ENCODE measurements at places on chromosomes 1 and 21.

GRCh38 chr1:201785291-201785690 is 43.7 kb upstream of the IPO9 start:
- DNase-seq: no peak

- no peak for DNase-seq
Measured at GRCh38 chr1:39668111-39668510, 3.8 kb downstream of the NT5C1A start.

- DNase-seq: no peak
Measured at GRCh38 chr1:40997096-40997495, 17.6 kb downstream of the CTPS1 start.

- DNase-seq: no peak
Measured at GRCh38 chr21:17651526-17651925, 38.8 kb upstream of the BTG3 start.

GRCh38 chr1:55443175-55443915 is 228.2 kb upstream of the USP24 start:
- DNase-seq: no peak

DNA sequence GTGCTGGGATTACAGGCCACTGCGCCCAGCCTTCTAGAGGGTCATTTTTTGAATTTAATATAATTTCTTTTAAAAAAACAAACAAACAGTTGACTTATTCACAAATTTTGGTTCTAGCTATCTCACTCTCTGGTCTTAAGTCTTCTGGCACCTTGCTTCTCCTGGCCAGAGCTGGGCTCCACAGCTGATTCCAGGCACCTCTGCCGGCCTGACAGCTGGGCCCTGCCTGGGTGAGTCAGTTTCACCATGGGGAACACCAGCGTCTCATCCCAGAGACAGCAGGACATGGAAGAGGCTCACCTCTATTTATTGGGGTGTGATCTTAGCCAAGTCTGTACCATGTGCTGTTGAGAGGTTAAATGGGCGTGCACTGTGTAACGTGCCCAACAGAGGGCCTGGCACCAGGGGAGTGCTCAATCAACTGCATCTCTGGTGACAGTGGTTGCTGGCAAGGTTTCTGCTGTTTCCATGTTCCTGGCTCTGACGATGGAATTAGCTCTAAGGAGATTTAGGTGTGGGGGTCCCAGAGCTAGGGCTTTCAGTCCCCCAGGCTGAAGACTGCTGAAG is 956 bp downstream of the CPLANE2 start:
- DNase-seq: no peak

DNA sequence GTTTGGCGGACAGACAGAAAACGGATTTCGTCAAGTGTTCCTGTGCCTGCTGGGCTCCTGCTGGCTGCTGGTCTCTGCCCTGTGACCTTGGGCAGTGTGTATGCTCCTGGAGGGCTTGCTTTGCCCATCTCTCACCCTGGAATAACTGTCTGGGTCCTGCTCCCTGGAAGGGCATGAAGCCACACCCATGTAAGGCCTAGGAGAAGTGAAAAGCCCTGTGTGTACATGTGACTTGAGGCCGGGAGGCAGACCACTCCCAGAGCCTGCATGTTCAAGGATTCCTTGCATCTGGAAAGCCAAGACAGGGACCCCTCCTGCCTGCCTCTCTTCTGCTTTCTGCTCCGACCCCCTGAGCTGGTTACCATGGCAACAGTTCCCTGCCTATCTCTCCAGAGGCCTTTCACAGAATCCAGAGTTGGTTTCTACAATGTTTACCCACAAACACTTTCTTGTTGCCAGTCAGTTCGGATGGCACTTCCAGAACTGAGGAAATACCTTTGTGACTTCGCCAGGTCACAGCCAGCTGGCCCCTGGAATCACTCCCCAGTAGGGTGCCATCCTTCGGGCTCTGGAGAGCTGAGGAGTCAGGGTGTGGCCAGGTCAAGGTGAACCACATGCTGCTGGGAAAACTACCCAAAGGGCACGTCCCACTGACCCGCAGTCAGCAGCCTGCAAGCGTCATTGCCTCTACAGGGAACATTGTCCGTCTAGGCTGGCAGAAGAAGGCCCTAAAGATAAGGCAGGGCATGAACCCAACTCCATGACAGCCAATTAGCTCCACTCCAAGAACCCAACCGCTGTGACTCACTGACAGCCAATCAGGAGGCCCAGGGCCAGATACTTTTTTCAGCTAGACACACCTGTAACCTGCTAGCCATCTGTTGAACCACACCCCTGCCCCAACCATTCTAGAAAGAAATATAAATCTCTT is 14.7 kb upstream of the GPR37L1 start:
- DNase-seq: no peak

GRCh38 chr1:40783001-40783905 is at the start of gene KCNQ4:
KCNQ4 (plus strand) TSS chr1:40783787; CDS start chr1:40784094, 307 bp downstream.
- no peak for DNase-seq

Measured in activated CD8-positive, alpha-beta memory T cell treated with anti-CD3 and anti-CD28 coated beads, Interleukin-2, amount 50 U/mL, for 48 hours (primary cell).